Activated CD4-positive, alpha-beta T cell treated with anti-CD3 and anti-CD28 coated beads for 4 hours (primary cell): ENCODE measurements at places on chromosomes 11 and 22.

DNA sequence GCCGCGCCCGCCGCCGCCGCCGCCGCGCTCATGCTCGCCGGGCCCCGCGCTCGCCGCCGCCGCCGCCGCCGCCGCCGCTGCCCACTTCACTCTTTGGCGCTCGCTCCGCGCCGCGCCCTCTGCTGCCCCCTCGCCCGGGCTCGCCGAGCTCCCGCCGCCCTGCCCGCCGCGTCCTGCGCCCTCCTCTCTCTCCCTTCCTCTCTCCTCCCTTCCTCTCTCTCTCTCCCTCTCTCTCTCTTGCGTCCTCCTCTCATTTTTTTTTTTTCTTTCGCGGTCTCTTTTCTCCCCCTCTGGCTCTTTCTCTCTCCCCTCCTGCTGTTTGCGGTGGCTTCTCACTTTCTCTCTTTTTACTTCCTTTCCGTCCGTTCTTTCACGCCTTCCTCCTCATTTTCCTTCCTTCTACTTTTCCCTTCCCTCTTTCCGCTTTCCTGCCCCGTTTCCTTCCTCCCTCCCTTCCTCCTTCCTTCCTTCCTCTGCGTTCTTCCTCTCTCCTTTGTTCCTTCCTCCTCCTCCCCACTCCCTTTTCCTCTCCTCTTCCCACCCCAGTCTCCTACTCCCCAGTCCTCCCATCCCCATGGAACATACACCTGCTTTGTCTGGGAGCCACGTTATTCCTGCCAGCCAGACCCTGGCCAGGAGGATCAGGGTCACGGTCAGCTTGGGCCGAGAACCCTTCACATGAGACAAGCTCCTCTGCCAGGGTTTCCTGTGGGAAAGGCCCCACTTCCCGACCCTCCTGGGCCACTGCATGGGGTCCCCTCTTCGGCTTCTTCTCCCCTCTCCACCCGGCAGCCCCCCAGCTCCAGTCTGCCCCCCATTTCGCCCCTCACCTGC is 19.3 kb upstream of the SHISAL1 start:
- no peak for DNase-seq

GRCh38 chr11:44968510-44968909 is 17.8 kb upstream of the TP53I11 start:
- no peak for DNase-seq

DNA sequence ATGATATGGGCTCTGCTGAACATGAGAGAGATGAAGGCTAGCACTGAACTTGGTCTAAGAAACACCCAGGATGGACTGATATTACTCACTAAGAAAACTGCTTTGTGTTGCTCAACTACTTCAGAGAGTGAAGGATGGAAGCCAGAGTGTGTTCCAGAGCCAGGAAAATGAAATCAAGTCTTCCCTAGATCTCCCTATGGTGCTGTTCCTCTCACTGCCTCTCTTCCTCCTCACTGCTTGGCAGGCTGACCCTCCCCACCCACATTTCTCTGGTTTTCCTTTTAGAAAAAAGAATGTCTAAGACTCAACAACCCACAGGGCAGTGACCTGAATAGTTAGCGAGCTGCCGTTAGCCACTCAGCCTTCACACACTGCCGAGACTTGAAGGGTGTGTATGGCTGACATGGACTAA is 65.6 kb downstream of the CCDC81 start:
- DNase-seq = no peak

- DNase-seq = no peak
These were observed 321.9 kb downstream of the MIAT start for GRCh38 chr22:26979294-26979693.

- no peak for DNase-seq
These were observed 322.7 kb downstream of the CADM1 start for GRCh38 chr11:115181538-115181937.

- no peak for DNase-seq
These were observed 4.1 kb downstream of the C11orf52 start for GRCh38 chr11:111922803-111923202.

DNA sequence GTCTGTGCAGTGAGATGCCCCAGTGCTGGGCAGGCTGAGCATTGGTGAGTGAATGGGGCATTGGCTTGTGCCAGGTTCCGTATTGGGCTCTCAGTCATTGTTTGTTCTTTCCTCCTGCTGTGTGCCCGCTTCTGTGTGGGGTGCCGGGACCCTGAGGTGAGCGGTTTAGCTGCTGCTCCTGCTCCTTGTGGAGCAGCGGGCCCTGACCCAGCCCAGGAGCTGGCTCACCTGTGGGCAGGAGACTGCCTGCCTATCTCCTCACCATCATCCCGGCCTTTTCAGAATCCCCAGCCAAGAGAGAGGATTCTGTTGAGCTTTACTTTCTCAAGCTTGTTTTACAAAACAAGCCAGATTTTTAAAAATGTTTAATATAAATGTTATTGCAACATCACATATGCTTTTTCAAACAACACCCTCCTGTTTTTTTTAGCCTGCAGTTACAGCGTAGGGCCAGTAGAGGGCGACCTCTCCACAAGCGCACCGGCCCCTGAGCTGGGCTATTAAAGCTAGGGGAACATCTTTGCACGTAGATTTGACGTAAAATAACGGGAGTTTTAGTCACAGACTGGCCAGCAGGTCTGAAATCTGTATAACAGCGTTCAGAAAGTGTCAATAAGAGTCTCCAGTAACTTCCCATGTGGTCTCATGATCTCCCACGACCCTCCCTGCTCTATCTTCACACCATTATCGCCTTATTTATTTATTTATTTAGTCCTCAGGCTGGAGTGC is 25.1 kb upstream of the RELT start:
- DNase-seq = peak; percentile 53

GRCh38 chr22:19940536-19941364 is 822 bp upstream of the COMT start:
- no peak for DNase-seq

GRCh38 chr22:25139062-25139461 is 60.6 kb upstream of the CRYBB3 start:
- DNase-seq = no peak

GRCh38 chr11:131324921-131325570 is 45.4 kb upstream of the NTM start:
- no peak for DNase-seq

DNA sequence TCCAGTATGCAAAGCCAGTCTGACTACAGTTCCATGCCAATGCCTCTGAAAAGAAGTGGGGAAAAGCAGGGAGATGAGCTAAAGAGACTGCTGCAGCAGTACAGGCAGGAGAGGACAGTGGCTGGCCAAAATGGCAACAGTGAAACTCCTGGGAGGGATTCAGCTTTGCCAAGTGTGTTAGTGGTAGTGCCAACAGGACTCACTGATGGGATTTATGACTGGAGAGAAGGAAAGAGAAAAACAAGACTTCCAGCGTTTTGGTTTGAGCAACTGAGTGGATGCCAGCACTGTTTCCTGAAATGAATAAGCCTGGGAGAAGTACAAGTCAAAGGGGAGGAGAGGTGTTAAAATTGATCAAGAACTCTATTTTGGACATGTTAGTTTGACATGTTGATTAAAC is 80.9 kb downstream of the PLEKHA7 start:
- no peak for DNase-seq

GRCh38 chr11:9855579-9856287 is 191.9 kb downstream of the SWAP70 start:
- no peak for DNase-seq

GRCh38 chr22:29224859-29225410 is 19.2 kb downstream of the EMID1 start:
- no peak for DNase-seq

DNA sequence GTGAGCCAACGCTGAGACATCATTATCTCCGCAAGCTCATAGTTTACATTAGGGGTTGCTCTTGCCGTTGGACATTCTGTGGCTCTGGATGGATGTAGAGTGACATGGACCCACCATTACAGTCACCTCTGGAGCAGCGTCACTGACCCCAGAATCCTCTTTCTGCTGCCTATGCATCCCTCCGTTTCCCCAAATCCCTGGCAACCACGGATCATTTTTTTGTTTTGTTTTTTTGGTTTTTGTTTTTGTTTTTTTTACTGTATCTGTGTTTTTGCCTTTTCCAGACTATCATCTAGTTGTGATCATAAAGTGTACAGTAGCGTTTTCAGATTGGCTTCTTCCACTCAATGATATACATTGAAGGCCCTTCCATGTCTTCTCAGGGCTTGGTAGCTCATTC is 4.0 kb downstream of the PARVB start:
- no peak for DNase-seq

DNA sequence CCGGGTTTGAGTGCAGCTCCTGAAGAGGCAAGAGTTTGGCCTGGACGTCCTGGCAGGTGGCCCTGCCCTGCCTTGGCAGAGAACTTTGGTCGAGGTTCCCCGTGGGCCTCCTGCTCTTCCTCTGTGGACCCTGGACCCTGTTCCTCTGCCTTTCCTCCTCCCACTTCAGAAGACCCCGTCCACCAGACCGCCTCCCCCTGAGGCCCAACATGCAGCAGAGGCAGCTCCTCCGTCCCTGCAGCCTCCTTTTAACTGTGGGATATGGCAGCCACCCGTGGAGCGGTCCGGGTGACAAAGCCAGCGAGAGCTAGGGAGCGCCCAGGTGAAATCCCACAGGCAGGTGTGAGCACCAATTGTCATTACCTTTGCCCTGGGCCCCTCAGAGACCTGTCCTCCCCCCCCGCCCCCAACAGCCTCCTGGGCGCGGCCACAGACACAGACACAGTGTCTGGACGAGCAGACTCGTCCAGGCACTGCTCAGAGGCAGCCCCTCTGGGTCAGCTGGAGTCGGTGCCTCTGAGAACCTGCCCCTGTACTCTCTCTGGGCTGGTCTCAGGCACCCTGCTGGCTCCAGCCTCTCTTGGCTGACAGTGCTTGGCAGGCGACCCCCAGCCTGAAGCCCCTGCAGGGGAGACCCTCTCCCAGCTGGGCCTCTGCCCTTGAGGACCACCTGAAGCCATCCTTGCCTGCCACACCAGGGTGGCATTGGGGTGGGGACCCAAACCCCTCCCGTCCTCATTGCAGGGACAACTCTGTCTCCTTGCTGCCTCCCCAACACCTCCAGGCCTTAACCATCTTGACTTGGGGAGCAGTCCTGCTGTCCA is 4.1 kb upstream of the PTDSS2 start:
- DNase-seq = no peak

DNA sequence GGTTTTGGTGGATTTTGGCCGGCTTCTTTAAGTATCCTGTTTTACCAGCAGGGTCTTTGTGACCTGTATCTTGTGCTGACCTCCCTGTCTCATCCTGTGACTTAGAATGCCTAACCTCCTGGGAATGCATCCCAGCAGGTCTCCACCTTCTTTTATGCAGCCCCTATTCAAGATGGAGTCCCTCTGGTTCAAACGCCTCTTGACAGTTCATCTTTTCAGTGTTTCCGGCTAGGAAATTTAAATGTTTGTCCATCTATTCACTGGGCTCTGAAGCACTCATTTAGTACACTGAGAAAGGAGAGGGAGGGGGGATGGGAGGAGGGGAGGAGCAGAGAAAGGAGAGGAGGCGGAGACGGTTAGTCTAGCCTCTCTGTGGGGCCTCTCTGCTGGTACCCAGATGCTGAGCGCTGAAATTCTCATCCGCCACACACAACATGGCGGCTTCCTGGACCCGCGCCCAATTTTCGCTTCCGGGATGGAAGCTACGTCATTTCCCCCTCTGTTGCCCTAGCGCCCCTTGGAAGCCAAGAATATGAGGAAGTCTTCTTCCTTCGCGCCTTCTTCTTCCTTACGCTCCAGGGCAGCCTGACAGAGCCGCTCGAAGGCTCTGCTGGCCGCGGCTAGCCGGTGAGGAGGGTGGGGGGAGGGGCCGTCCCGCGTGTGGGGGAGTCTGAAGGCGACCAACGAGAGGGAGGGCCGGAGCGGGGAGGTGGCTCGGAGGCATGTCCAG is 69.0 kb upstream of the SYT13 start:
- DNase-seq = peak; percentile 82

GRCh38 chr11:17853280-17853679 is 118.7 kb downstream of the KCNC1 start:
- DNase-seq = no peak

DNA sequence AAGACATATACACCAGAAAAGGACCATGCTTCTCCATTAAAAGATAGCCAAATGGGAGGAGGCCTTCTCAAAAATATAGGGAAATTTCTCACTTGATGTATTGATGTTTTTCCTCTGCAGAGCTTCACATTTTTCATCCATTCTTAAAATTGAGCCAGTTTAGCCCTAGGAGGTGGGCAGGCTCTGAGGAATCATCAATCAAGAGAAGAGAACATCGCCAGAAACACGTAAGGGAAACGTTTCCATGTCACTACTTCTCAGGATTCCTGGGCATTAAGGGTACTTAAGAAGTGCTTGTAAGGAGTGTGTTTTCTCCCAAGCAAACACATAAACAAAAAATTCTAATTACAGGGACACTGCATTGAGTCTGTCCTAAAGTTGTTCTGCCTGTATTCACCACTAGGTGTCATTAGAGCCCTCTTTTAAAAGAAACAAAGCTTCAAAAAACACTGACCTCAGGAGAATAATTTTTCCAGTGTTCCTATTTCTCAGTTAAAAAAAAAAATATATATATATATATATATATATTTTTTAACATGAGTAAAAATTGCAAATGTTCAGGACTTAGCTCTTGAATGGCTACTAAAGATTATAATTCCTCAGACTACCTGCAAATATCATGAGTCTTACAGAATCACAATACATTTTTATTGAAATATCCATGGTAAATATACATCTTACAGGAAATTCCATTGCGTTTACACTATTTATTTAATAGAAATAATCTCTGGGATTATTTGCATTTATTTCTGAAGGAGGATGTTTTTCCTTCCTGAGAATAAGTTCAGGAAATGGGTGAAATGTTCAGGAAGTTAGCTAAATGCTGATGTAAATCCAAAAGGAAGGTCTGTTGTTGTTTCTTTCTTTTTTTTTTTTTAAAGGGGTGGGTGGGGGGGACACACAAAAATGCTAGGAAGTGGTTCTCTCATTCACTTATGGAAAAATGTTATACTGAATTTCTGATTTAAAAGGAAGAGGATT is 16.0 kb downstream of the FZD4 start:
- no peak for DNase-seq

DNA sequence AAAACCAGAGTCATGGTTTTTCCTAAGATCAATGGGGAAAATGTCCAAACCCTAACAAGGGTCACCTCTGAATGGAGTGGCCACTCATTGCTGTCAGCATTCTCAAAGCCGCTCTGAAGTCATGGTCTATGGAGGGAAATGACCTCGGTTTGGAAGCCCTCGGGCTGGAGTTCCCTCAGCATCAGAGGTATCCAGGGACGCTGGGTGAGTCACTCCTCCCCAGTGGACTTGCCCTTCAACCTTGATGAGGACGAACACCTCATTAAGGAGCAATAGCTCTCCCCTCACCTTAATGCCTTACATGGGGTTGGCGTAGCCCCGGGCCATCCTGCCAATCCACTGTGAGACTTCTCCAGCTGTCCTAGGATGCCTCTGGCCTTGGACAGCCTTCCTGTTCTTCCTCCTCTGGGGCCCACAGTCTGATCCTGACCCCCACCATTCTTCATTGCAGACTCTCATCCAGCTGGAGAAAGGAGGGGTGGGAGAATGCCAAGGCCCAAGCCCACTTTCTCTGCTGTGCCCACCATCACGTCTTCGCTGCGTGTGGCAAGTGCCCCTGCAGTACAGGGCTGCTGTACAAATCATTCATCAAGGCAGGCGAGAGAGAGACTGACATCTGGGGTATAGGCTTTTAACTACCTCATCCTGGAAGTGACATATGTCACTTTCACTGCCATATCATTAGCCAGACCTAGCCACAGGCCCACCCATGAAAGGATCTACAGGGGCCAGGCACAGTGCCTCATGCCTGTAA is 25.4 kb upstream of the MYH9 start:
- DNase-seq = no peak

GRCh38 chr22:50090412-50090714 is 557 bp downstream of the MOV10L1 start:
- no peak for DNase-seq

- DNase-seq = no peak
These were observed 144.9 kb upstream of the NECTIN1 start for GRCh38 chr11:119873761-119874421.
